ENCODE measurements at places on chromosomes 1 and 21. TPM values are rescaled to one million over a fixed set of nuclear protein-coding genes. Genes with fewer than 3 reads are reported as not detected.

BTF3L4 gene
- polyA plus RNA-seq: 26.1 TPM

B3GALT2 gene
- 0.37 TPM for polyA plus RNA-seq

LBR gene
- 11.7 TPM for polyA plus RNA-seq

MAP3K21 gene
- polyA plus RNA-seq: 0.42 TPM

GRCh38 chr1:154759196-154759595 is 110.9 kb downstream of the KCNN3 start:
- no peak for DNase-seq
- no peak overlapping the region for H3K27ac ChIP-seq
- peaks cover 18% of the 10 kb centered on the region for H3K27me3 ChIP-seq

- DNase-seq: no peak
- no peaks in the 10 kb centered on the region for H3K36me3 ChIP-seq
- no peak overlapping the region for H3K4me3 ChIP-seq
- H3K27me3 ChIP-seq: no peaks in the 10 kb centered on the region
- H3K4me1 ChIP-seq: no peaks in the 10 kb centered on the region
Observed at GRCh38 chr1:113307771-113308445, 82.4 kb upstream of the MAGI3 start.

DNA sequence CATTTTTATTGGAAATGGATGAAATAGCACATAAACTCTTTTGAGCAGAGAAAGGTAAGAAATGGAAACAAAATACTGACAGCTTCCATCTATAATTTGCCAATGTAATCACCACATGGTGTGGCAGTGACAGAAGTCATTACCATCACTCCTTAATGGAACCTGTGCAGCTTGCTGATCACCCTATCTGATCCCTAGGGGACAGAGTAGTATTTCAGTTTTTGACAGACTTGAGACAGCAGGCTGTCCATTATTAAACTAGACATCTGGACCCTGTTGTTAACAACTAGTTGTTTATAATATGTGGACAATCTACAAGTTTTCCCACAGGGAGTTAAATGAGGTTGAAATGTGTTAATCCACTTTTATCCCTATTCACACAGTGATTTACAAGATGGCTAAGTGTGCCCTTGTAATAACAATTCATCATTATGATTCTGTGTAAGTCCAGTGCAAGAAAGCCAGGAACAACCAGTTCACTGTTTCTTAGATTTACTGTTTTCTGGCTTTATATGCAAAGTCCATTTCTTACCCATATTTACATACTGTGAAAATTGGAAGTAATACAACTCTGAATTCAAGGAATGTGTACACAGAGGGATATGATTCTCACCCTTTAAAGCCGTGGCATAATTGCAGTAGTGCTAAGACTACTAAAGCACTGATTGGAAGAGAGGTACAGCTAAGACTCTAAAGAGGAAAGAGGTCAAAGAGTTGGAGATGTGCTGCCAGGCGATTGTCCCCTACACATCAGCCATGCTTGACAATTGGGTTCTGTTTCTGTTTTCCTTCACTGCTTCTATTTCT is 9.1 kb downstream of the KCNT2 start:
- DNase-seq: peak; percentile 16
- H3K36me3 ChIP-seq: no peaks in the 10 kb centered on the region
- no peak overlapping the region for H3K4me3 ChIP-seq
- H3K27ac ChIP-seq: no peak overlapping the region
- peaks cover 2% of the 10 kb centered on the region for H3K4me1 ChIP-seq

- DNase-seq: peak; percentile 52
- H3K27me3 ChIP-seq: no peaks in the 10 kb centered on the region
- H3K4me1 ChIP-seq: peaks cover 19% of the 10 kb centered on the region
Observed at GRCh38 chr1:161725908-161726472, 4.6 kb downstream of the FCRLB start.

- H3K36me3 ChIP-seq: no peaks in the 10 kb centered on the region
- H3K27me3 ChIP-seq: peaks cover 26% of the 10 kb centered on the region
- H3K4me1 ChIP-seq: no peaks in the 10 kb centered on the region
- no peak within 1 kb of the TSS for H3K27ac ChIP-seq
- DNase-seq: no peak
Observed at GRCh38 chr1:19979494-19979977, at the start of gene PLA2G2A. PLA2G2A (minus strand) TSS chr1:19979618; CDS start chr1:19978773, 845 bp downstream.

GRCh38 chr1:203916756-203917155 is 55.4 kb downstream of the SNRPE start:
- no peak overlapping the region for H3K27ac ChIP-seq
- H3K27me3 ChIP-seq: no peaks in the 10 kb centered on the region
- no peaks in the 10 kb centered on the region for H3K4me1 ChIP-seq
- no peaks in the 10 kb centered on the region for H3K36me3 ChIP-seq

- no peaks in the 10 kb centered on the region for H3K27me3 ChIP-seq
- no peak overlapping the region for H3K4me3 ChIP-seq
- H3K36me3 ChIP-seq: peaks cover 91% of the 10 kb centered on the region
- no peak for DNase-seq
- H3K27ac ChIP-seq: no peak overlapping the region
Observed at GRCh38 chr1:151290709-151291303, 8.7 kb downstream of the ZNF687 start.

DNA sequence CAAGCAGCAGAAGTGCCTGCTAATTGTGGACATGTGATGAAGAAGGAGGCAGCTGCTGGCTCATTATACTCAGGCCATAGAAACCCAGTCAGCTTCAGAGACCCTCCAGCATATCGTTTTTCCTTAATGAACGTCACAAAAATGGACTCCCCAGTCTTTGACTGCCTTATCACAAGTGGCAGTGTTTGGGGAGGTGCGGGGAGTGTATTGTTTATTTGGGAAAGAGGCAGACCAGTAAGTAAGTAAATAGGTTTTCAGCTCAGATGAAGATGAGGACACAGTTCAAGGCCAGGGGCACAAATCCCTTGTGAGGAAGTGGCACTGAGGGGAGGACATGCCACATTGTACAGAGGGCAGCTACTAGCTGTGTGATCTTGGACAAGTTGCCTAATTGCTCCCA is 43.5 kb upstream of the NRDC start:
- DNase-seq: no peak
- H3K4me1 ChIP-seq: peaks cover 3% of the 10 kb centered on the region
- no peak overlapping the region for H3K4me3 ChIP-seq
- H3K27me3 ChIP-seq: no peaks in the 10 kb centered on the region
- H3K27ac ChIP-seq: peak overlapping the region; percentile 23

DNA sequence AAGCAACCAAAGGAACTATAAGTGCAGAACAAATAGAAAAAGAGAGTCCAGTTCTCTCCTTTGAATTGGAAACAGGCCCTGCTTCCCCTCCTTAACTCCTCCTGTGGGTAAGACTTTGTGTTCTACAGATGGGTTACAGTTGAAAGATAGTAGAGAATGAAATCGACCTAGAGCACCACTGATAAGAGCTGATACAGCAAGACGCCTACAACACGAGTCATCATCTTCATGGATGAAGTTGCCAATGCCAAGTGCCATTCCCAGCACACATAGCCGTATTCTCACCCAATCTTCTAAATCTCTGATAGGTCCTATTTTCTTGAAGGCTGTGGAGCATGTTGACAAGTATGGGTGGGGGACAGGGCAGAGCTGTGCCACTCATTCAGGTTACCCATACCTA is 99.8 kb upstream of the CAMK1G start:
- no peaks in the 10 kb centered on the region for H3K36me3 ChIP-seq
- peaks cover 14% of the 10 kb centered on the region for H3K4me1 ChIP-seq
- no peak overlapping the region for H3K27ac ChIP-seq
- H3K4me3 ChIP-seq: no peak overlapping the region
- H3K27me3 ChIP-seq: no peaks in the 10 kb centered on the region
- no peak for DNase-seq

- H3K36me3 ChIP-seq: peaks cover 14% of the 10 kb centered on the region
- H3K4me3 ChIP-seq: no peak overlapping the region
- H3K27ac ChIP-seq: no peak overlapping the region
- H3K4me1 ChIP-seq: no peaks in the 10 kb centered on the region
- H3K27me3 ChIP-seq: no peaks in the 10 kb centered on the region
- DNase-seq: no peak
Observed at GRCh38 chr1:160359559-160360226, 7.2 kb upstream of the NHLH1 start.

- no peaks in the 10 kb centered on the region for H3K27me3 ChIP-seq
- no peak overlapping the region for H3K27ac ChIP-seq
- no peaks in the 10 kb centered on the region for H3K36me3 ChIP-seq
- H3K4me3 ChIP-seq: no peak overlapping the region
- no peak for DNase-seq
- H3K4me1 ChIP-seq: no peaks in the 10 kb centered on the region
Observed at GRCh38 chr1:47013293-47013692, 10.2 kb upstream of the CYP4X1 start.

- no peak overlapping the region for H3K27ac ChIP-seq
- peaks cover 6% of the 10 kb centered on the region for H3K27me3 ChIP-seq
- no peak for DNase-seq
- peaks cover 5% of the 10 kb centered on the region for H3K4me1 ChIP-seq
- no peaks in the 10 kb centered on the region for H3K36me3 ChIP-seq
Observed at GRCh38 chr1:229228522-229228921, 42.4 kb upstream of the RAB4A start.

DNA sequence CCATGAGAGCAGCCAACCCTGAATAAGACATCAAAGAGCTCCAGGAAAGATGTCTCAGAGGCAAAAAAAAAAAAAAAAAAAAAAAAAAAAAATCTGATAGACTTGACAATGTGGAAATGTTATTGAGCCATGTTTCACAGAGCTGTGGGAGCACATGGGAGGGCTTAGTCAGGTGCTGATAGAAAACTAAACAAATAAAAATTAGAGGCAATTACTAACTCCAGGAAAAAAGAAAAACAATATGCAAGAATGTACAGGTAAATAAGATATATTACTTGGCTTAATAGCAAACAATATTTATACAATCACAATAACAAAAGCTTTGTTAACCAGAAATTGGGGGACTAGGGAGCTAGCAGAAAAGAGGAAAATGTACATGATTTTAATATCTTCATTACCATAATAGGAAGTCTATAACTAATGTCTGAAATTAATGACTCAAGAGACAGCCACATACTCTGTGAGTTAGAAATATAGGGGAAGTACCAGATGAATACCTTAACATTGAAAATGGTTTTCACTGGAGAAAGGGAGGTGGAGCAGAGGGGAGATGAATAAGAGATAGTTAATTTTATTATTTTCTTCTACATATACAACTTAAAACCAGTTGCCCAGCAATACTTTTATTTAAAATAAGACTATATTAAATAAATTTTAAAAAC is 16.9 kb upstream of the RGS16 start:
- DNase-seq: no peak
- H3K36me3 ChIP-seq: no peaks in the 10 kb centered on the region
- H3K27me3 ChIP-seq: no peaks in the 10 kb centered on the region
- peaks cover 17% of the 10 kb centered on the region for H3K4me1 ChIP-seq

GRCh38 chr1:217435204-217435603 is 195.7 kb downstream of the GPATCH2 start:
- H3K4me3 ChIP-seq: no peak overlapping the region
- peaks cover 30% of the 10 kb centered on the region for H3K36me3 ChIP-seq
- no peaks in the 10 kb centered on the region for H3K4me1 ChIP-seq
- no peaks in the 10 kb centered on the region for H3K27me3 ChIP-seq

DNA sequence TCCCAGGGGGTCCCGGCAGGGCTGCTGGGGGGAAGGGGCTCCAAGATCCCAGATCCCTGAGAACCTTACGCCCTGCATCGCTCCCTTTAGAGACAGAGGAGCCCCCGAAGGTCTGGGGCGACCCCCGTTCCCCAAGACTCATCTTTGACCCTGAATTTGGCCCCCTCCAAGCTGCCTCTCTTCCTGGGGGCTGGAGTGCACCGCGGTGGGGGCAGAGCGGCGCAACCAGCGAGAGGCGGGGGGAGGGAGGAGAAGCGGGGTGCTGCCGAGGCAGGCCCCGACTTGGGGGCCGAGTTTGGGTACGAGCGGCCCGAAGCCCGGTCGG is 5.4 kb upstream of the PLEKHG5 start:
- DNase-seq: no peak
- H3K27ac ChIP-seq: peak overlapping the region; percentile 80
- H3K4me3 ChIP-seq: peak overlapping the region; percentile 69

DNA sequence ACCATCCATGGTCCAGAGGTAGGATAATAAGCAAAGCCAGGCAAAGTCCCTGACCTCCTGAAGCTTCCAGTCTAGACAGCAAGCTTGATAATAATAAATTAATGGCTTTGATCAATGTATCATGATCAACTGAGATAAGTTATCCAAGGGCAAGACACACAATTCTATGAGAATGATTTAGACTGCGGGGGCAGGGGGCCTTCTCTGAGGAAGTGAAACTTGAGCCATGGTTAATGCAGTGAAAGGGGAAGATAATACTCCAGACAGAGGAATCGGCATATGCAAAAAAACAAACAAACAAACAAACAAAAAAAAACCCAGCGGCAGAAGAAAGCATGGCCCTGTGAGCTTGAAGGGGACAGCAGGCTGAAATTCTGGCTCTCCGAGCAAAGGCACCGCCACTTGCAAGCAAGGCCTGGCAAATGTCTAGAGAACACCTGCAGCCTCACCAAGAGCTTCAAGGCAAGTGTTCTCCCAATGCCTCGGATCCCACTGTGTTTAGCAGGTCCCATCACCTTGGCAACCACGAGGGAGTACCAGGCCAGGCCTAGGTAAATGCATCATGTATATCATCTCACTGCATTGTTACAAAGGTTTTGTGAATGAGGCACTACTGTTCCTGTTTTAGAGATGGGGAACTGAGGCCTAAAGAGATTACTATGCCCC is 24.9 kb downstream of the CSMD2 start:
- H3K4me1 ChIP-seq: no peaks in the 10 kb centered on the region
- no peaks in the 10 kb centered on the region for H3K27me3 ChIP-seq
- H3K4me3 ChIP-seq: no peak overlapping the region
- no peaks in the 10 kb centered on the region for H3K36me3 ChIP-seq

DNA sequence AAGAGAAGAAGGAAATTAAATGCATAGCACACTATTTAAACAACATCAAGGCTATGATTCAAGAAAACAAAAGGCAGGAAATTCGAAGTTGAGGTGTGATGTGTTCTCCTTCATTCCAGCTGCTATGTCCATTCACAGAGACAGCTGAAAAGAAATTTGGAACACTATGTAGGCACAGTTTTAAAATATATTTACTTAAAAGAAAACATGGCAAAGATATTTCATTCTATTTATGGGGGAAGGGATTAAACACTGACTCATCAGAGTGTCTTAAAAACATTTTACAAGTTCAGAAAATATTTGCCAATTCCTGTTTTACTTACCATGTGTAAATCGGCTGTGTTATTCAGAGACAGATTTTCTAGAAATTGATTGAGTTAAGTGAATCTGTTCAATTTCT is 39.4 kb upstream of the NGF start:
- H3K27ac ChIP-seq: no peak overlapping the region
- H3K4me1 ChIP-seq: no peaks in the 10 kb centered on the region
- H3K27me3 ChIP-seq: no peaks in the 10 kb centered on the region
- DNase-seq: no peak
- H3K36me3 ChIP-seq: peaks cover 2% of the 10 kb centered on the region

DNA sequence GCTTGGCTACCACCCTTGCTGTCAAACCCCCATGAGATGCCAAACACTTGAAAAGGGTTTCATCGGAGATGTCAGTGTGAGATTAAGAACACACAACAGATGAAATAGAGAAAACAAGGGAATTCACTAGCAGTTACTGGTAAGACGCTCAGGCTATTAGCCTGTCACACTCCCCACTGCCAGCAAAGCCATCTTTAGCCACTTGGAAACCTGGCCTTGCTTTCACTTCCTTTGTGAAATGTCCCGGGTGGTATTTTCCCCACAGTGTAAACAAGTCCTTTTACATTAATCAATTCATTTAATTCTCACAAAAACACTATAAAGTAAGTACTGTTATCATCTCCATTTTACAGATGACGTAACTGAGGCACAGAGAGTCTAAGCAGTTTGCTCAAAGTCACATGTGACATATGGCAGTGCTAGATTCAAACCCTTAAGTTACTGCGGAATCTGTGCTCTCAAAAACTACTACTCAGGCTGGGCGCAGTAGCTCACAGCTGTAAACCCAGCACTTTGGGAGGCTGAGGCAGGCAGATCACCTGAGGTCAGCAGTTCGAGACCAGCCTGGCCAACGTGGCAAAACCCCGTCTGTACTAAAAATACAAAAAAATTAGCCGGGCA is 32.7 kb upstream of the KHDRBS1 start:
- H3K27ac ChIP-seq: no peak overlapping the region
- H3K27me3 ChIP-seq: no peaks in the 10 kb centered on the region
- H3K36me3 ChIP-seq: no peaks in the 10 kb centered on the region
- no peak for DNase-seq
